ENCODE measurements at places on chromosomes 7 and 10. TPM values are rescaled to one million over a fixed set of nuclear protein-coding genes. Genes with fewer than 3 reads are reported as not detected.

- no peak for DNase-seq
These were observed 14.4 kb downstream of the PLEKHS1 start for GRCh38 chr10:113765910-113766309.

- DNase-seq: peak; percentile 61
These were observed 31.7 kb upstream of the CYP26C1 start for GRCh38 chr10:93028883-93029282.

DNA sequence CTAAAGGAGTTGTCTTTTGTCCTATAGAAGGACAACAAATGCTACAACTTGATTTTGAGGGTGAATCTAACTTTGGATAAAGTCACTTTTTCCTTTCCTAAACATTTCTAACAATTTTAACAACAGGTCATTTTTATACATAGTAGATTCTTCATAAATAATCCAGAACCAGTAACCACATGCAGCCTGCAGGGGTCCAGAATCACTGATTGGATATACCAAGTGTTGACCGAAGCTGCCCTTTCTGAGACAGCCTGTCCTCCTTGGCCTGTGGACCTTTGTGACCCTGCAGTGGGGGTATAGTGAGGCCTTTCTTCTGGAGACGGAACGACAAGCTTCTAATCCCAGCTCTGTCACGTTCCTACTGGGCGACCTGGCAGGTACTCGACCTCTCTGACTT lies 34.8 kb upstream of the LAMB4 start:
- no peak for DNase-seq

DNA sequence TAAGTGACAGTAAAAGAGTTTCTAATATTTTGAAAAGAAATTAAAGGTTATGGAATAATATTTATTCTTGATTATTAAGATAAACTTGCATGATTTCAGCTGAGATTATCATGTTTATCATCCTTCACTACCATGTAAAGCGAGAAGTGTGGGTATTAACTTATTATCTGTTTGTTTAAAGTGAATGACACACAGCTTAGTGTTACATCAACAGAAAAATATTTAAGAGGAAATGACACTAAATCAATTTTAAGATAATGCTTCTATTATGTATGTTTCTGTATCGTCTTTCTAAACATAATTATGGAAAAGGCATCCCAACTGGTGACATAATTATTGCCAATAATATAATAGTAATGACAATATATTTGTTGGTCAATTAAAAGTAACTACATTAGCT lies 213.1 kb downstream of the PCDH15 start:
- no peak for DNase-seq

DNA sequence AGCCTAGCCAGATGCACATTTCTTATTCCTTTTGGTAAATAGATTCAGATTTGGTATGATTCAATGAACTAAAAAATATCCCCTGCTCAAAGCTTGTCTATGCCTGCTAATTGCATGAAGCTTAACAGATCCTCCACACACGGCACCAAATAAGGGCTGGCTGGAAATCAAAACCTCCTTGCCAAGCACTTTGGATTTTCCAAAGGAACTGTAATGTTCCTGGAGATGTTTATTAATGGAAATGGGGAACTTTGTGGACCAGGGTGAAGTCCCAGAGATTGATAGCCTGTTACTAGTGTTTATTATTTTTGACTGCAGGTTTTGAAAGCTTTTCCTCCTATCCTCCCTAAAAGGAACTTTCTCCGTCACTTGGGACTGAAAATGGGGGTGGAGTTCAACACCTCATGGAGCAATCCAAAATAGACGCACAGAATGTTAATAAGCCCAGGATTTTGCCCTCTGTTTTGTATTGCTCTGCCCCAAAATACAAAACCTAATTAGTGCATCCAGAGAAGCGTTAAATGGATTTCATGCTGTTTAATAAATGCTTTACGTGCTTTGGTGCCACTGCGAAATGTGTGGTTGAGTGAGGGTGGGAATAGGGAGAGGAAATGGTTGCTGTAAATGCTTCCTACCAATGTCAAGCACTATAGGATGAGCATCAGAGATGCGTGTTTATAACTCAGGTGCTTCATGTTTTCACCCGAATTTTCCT lies 1027.7 kb downstream of the LRMDA start:
- DNase-seq: no peak

DNA sequence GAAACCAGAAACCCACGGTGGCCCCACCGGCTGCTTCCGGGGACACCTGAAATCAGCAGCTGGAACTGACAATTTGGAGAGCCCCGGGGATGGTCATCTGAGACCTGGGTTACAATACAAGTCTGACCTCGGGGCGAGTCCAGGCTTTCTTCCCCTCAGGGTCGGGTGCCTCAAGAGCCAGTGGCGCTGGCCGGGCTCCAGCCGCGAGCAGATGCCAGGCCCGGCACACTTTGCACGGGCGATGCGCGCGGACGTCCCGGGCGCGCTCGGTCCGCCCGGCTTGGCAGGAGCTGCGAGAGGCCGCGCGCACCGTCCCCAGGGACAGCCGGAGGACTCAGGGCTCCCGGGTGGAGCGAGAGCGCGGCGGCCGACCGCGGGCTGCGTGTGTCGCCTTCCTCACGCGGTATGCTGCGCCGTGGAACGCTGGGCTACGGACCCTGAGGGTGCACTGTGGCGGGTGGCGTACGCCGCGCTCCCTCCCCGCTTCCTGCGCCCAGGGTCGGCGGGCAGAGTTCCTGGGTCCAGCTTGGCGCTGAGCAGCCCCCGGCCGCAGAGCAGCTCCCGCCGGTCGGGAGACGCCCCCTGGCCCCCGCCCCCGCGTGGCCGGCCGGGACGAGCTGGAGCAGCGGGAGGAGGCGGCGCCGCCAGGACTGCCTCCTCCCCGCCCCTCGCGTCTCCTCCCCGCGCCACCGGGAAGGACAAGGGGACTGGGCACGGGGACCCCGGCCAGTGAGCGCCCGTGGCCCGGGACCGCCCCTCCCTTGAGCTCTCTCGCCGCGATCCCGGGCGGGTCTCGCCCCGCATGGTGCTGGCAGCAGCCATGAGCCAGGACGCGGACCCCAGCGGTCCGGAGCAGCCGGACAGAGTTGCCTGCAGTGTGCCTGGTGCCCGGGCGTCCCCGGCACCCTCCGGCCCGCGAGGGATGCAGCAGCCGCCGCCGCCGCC lies at the start of gene RBM20:
TSS of gene RBM20 (plus strand) at position 684 of the 945 bp plus-strand sequence. CDS start at position 803, 119 bp downstream.
- DNase-seq: no peak

- DNase-seq: no peak
These were observed 1022.2 kb upstream of the LRRTM3 start for GRCh38 chr10:65903620-65904019.

DNA sequence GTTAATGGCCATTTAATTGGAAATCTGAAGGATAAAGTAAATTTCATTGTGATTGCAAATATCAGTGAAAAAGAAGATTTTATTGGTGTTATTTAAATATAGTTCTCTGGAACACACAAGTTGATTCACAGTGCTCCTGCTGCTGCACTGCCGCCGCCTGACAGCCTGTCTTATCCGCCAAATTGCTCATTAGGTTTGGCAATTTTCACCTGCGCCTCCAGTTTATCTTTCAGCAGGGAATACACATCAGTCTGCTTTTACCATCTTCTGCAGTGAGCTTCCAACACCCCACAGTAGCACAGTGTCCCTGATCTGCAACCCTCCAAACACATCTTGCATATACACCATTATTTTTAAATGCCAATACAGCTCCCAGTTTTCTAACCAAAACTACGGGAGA lies 308.3 kb downstream of the PARD3 start:
- DNase-seq: no peak

DNA sequence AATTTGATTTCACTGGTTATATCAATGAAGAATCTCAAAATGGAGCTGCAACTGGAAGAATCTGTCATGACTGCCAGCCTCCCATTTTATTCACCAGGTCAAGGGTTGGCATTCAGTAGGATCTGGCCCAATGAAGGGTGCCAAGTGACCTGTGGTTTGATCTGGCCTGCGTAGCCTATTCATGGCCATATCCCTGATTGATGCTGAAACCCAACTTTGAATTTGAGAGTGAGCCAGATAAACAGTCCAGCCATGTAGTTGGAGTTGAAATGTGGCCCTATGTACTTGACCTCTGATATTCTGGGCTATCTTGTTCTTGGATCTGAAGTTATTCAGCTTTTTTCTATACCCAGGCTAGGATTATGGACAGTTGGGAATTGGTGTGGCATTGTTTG lies 1.5 kb downstream of the MKLN1 start:
- DNase-seq: no peak

GRCh38 chr10:36110097-36110496 lies 468.0 kb upstream of the FZD8 start:
- no peak for DNase-seq

DNA sequence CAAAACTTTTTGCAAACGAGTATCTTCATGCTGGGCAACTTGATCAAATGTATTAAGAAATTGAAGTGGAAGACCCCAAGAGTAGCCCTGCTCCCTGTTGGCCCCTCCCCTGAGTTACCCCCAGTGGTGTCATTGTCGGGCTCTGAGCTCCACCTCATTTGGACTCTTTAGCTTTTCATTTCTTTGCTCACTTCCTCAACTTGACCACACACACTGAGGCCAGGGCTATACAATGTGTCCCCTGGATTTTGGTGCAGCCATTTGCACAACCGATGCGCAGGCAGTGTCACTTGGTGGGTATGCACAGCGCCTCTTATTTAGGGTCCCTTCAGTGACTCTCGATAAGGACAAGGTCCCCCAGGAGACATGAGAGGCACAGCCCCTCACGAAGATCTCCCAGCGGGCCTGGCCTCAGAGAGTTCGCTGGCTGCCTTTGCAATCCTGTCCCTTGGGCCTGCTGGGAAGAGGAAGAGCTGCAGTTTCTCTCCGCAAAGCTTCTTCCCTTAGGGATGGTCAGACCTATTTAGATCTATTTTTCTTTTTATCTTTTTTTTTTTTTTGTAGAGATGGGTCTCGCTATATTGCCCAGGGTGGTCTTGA lies 2.5 kb upstream of the MUC3A start:
- DNase-seq: no peak

GRCh38 chr7:117424090-117424829 lies 3.0 kb downstream of the ASZ1 start:
- DNase-seq: no peak

- no peak for DNase-seq
These were observed 277.7 kb downstream of the ANKRD7 start for GRCh38 chr7:118502235-118502634.

- no peak for DNase-seq
These were observed 174.5 kb upstream of the PPP2R2D start for GRCh38 chr10:131726076-131726880.

DNA sequence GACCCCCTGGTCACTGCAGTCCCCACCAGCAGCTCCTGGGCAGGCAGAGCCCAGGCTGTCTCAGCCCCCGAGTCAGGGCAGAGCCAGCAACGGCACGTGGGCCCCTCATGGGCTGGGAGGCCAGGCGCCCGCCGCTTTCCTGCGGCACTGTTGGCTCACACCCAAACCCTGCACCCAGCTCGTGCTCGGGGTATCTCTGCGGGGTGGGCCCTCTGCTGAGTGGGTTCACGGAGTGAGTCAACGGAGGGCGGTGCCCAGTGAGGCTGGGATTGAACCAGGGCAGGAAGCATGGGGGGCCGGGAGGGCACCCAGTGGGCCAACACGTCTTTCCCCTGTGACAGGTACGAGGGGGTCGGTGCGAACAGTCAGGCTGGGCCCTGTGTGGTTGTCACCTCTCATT lies 28.9 kb downstream of the ADAP1 start:
- DNase-seq: no peak

- DNase-seq: peak; percentile 86
These were observed 11.9 kb upstream of the XPNPEP1 start for GRCh38 chr10:109934958-109935793.

GRCh38 chr7:2093843-2094220 lies 138.9 kb downstream of the MAD1L1 start:
- no peak for DNase-seq

Gene CH25H
- total RNA-seq: 0.22 TPM

Gene FLNC
- total RNA-seq: 364 TPM

Gene C10orf105
- not detected for total RNA-seq

Gene PLA2G12B
- not detected for total RNA-seq

Gene SFTPA1
- total RNA-seq: not detected

Gene HSPA12A
- total RNA-seq: 11.1 TPM

Gene CFAP43
- total RNA-seq: 0.24 TPM

Gene ACTA2
- total RNA-seq: 345 TPM

Gene SPDYE11
- not detected for total RNA-seq

Gene NPSR1
- not detected for total RNA-seq

Gene PLAU
- total RNA-seq: 81.2 TPM

Gene FOXL3
- total RNA-seq: not detected
